ENCODE measurements at places on chromosomes 3 and 15.
A peak's percentile ranks its signal among the peaks of the same experiment; 100 is the strongest.

GRCh38 chr3:45906681-45907407, 20.5 kb downstream of the CCR9 start:
- no peak for DNase-seq

- no peak for DNase-seq
Measured at GRCh38 chr15:62075595-62076277, 9.0 kb downstream of the C2CD4A start.

- no peak for DNase-seq
Measured at GRCh38 chr3:158312560-158313141, 202.8 kb downstream of the RSRC1 start.

DNA sequence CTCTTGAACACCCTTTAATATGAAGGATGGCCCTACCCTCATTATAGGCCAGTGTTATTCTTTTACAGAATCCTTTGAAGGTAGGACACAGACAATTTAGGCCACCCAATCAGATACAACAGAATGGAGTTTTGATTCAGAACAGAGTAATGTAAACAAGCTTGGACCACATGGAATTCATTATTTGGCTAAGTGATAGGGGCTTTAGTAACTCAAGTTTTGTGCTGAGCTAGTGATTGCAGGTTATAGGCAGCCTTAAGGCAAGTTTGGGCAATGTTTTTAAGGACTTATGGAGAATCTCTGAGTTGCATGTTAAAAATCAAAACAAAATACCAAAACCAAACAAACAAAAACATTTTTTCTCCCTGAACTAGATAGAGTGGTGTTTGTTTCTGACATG, 312.1 kb upstream of the ROBO1 start:
- no peak for DNase-seq

- DNase-seq = no peak
Measured at GRCh38 chr15:69194854-69195253, 34.4 kb downstream of the GLCE start.

DNA sequence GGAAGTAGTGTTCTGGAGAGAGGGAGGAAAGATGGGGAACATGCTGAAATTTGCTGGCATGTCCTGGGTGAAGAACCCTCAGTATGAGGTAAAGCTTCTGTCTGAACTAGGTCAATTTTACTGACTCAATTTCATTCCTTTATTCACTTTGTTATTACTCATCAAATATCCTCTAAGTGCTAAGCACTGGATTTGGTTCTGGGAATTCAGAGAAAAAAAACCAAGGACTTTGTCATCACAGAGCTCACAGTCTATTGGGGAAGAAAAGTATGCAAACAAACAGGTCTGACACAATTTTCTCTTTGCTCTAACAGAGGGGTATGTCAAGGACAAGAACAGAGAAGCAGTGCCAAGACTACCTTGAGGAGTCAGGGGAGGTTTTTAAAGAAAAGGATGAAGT, 68.0 kb downstream of the TFG start:
- DNase-seq = no peak

DNA sequence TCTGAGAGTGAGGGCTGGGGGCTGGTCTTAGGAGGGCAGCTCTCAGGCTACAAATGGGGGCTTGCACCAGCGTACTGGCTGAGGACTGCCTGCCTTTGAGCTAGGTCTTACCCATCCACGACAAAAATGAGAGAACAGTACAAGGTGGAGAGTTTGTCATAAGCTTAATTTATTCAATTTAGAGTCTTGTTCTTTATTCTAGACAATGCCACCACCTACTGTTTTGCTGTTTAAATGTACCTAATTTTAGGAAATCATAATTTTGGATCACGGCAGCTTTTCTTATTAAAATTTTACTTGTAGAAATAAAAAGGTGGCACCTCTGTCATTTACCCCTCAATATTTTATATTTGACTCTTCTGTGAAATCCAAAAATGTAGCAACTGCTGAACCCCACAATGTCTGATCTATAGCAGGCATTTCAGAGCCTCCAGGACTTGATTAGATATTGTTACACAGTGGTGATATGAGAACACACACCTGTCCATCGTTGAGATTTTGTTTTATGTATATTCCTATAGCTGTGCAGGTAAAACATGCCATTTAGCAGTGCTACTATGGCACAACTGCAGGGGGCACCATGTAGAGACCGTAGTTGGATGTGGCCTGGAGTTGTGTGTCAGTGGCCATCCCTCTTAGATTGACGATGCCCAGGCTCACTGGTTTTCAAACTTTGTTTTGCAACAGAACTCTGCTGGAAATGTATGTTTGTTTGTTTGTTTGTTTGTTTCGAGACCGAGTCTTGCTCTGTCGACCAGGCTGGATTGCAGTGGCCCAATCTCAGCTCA, 88.6 kb downstream of the SLCO3A1 start:
- DNase-seq = no peak

DNA sequence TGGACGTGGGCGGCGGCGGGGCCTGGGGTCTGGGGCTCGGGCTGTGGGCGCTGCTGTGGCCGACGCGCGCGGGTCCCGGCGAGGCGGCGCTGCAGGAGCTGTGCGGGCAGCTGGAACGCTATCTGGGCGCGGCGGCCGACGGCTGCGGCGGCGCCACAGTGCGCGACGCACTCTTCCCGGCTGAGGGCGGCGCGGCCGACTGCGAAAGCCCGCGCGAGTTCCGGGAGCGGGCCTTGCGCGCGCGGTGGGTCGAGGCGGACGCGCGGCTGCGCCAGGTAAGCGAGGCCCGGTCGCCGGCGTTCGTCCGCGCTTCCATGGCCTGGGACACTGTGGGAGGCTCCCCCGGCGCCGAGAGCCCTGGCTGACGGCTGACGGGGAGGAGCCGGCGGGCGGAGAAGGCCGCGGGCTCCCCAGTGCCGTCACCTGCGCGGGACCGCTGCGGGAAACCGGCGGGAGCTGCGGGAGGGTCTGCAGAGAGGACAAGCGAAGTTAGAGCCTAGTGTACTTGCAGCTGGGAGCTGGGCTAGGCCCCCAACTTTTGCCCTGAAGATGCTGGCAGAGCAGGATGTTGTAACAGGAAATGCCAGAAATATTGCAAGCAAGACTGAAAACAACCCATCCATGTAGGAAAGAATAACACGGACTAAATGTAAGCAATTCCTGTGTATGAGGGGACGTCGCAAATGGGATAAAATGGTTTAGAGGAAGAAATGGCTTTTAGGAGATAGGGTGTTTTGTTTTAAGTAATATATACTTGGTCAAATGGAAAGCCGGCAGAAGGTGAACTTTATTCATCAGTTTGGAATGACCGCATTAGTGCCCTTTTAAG, 847 bp downstream of the WHAMM start:
- DNase-seq = peak; percentile 50

DNA sequence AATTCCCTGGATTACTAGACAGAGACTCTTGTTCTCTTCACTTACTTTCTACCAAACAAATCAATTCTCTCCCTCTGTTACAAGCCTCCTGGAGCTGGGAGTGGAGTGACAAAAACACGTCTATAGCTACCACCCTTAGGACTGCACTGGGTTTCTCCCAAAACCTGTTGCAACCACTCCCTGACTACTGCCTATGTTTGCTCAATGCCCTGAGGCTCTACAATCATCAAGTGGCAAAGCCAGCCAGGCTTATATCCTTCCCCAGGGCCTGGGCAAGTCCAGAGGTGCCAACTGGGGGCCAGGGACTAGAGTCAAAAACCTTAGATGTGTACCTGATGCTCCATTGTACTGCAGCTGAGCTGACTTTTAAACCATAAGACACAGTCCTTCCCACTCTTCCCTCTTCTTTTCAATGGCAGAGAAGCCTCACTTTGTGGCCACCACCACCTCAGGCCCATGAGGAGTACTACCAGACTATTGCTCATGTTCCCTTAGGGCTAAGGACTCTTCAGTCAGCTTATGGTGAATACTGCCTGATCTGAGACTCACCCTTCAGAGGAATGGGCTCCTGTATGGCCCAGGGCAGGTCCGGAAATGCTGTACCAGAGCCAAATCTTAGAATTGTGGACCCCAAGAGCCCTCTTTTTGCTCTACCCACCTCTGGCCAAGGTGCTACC, 125.4 kb upstream of the PLCL2 start:
- no peak for DNase-seq

DNA sequence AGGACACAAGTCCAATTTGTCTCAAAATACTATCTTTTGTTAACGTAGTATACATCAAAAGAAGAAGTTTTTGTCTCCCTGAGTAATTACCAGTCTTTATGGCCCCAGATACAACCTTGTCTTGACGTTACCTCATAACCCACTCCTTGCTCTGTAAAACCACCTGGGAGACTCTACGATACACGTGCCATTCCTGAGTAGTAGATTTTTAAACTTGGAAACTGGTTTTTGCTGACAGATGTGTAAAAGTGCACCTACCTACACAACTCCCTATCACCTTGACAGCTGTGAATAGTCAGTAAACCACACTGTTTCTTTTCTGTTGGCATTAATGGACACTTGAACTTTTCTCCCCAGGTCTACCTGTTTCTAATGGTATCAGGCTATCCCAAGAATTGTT, 51.7 kb upstream of the RARB start:
- DNase-seq = no peak

- DNase-seq = no peak
Measured at GRCh38 chr3:57832900-57833313, 76.8 kb downstream of the SLMAP start.

- peak; percentile 87 for DNase-seq
Measured at GRCh38 chr3:66442254-66443117, 58.3 kb downstream of the LRIG1 start.

DNA sequence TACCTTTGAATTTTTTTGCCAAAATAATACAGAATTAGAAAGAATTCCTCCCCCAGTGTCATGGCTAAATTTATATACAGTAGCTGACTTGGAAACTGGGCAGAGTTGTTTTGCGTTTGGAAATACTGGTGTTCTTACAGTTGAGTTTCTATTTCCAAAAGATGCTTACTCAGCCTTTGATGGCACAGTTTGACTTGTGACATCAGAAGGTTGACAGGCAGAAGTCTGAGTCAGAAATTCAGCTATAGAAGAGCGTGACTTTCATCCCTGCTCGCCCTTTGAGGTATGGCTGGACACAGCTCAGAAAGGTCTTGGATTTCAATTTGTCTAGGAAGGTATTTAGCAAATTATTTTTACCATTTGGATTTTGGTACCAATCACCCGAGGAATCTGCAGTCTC, 175.8 kb downstream of the VGLL4 start:
- DNase-seq = no peak

GRCh38 chr15:67818464-67818863, 6.8 kb upstream of the SKOR1 start:
- no peak for DNase-seq

- DNase-seq = no peak
Measured at GRCh38 chr3:85081191-85081906, 122.6 kb downstream of the CADM2 start.

DNA sequence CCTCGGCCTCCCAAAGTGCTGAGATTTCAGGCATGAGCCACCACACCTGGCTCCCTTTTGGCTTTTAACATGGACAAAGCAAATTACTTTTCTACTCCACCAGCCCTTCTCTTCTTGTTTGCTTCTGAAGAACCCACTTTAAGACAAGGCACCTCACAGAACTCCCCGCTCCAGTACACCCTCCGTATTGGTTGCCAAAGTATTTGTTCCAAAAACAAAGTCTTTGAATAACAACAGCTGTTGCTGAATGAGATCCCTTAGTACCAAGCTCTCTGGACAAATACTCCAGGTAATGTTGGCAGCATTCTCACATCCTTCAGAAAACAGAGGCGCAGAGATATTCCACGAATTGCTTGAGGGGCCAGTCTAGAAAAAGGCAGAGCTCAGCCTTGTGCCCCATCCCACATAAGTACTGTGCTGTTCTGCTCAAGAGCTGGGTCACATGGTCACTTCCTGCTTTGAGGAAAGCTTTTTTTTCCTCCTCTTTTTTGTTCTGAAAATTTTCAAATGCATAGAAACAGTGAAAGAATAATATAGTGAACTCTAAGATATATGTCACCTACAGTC, 7.3 kb upstream of the CHCHD6 start:
- DNase-seq = no peak

GRCh38 chr3:38987456-38987855, 64.3 kb downstream of the SCN11A start:
- DNase-seq = no peak

DNA sequence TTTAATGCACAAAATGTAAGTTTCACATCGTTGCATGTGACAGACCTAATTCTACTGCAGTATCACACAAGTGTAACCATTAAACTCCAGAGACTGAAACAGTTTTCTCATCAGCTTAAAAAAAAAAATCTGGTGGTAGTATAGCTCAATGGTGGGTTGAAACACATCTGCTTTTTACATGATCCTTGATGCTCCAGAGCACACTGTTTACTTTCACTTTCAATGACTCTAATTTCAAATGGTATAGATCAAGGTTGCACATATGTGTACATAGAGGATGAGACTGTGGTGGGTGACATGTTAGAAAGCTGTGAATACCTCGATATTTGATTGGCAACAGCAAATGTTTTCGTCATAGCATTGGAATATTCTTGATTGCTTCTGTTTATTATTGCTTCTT, 22.4 kb downstream of the MCTP2 start:
- DNase-seq = no peak

DNA sequence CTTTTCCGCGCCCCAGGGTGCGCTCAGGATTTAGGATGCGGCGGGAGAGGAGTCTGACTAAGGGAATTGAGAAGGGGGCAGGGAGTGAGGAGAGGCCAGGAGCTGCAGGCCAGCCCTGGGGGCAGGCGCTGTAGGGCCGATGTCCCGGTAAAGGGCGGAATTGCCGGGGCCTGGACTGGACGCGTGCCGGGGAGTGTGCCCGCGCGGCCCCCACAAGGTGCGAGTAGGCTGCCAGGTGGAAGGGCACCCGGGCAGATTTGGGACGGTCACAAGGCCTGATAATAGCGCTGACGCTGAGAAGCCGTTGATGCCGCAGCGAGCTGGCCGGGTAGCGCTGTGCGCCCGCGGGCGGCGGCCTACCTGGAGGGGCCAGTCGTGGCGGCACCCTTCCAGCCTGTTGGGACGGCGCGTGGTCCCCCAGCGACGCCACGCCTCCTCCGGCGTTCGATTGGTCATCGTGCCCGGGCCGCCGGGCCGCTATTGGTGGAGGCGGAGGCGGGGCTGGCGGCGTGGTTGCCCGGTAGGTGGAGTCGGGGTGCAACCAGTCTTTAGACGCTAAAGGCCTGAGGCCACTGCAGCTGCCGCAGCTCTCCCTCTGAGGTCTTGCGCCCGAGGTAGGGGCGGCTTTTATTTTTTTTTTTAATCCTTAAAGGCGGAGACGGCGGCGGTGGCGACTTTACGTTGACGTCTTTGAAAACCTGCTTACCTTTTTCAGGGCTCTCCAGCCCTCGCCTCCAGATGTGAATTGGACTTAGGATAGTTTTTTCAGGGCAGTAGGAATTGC, 903 bp downstream of the SLC25A38 start:
- DNase-seq = peak; percentile 96

DNA sequence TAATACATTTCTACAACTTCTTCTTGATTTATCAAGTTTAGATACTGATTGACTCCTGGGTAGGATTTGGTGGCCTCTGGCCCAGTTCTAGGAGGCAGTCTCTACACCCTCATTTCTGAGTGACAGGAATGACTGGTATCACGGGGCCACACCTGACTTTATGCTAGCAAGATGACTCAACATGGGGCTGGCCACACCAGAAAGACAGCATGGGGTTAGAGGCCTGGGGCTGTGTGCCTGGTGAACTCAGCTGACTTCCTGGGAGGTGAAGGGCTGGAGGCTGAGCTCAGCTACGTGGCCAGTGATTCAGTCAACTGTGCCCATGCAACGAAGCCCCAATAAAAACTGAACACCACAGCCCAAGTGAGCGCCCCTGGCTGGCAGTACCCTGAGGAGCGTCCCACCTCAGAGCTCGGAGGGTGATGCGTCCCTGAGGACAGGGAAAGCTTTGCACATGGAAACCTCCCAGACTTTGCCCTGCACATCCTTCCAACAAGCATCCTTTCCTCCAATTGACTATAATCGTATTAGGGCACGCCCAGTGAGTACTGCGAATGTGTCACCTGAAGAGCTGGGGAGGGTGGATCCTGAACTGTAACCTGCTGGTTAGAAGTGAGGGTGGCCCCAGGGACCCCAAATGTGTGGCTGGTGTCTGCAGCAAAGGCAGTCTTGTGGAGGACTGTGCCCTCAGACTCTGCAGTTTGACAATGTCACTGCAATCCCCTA, 57.2 kb downstream of the NIPA2 start:
- DNase-seq = no peak
